ENCODE measurements at places on chromosomes 7 and 10.

DNA sequence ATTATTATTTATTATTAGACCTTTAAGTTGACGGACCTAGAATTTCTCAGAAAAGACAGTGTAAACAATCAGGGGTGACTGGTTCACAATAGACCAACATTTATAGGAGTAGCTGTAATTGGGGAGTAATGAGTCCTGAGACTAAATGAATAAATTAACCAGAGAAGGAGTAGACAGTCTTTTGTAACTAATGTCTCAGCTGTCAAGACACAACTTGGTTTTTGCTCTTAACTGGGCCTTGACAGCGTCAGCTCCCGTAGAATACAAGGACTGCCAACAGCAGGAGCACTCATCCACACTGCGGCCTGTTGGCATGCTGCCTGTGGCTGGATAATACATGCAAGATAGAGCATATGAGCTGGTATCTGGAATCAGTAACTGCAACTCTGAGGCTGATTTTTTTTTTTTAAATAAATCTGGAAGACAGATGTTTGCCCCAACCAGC is 123.9 kb downstream of the CACNA2D1 start:
- no peak for DNase-seq

GRCh38 chr7:82210416-82211184 is 233.0 kb downstream of the CACNA2D1 start:
- DNase-seq = no peak

DNA sequence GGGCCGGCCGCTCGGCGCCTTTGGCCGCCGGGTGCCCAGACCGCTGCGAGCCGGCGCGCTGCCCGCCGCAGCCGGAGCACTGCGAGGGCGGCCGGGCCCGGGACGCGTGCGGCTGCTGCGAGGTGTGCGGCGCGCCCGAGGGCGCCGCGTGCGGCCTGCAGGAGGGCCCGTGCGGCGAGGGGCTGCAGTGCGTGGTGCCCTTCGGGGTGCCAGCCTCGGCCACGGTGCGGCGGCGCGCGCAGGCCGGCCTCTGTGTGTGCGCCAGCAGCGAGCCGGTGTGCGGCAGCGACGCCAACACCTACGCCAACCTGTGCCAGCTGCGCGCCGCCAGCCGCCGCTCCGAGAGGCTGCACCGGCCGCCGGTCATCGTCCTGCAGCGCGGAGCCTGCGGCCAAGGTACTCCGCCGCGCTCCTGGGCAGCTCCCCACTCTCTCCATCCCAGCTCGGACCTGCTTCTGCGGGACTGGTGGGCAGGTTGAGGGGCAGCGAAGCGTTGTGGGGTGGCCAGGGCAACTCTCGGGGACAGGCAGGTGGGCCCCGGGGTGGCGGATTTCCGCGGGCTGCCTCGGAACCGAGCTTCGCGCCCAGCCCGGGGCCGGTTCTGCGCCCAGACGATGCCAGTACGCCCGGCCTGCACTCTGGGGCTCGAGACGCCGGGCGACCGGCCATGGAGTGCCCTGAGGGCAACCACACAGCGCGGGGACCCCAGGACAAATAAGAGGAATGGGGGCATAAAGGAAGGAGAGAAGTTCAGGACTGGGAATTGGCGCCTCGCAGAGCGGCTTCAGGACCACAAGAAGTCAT is 578 bp downstream of the HTRA1 start:
- no peak for DNase-seq

DNA sequence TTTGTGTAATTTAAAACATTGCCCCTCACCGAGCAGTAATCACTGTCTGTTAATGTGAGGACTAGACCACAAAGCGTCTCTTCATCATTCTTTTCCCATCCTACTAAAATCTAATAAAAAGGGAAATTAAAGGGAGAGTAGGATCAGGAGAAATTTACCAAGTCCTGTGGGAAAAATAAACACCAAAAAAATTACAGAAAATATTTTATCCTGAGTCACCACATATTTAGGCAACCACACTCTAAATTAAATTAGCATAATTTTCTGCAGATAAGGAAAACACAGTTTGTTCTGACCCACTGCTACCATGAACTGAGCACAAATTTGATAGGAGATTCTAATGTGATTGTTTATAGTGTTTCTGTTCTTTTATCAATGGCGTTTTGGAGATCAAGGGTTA is 49.3 kb downstream of the CCDC6 start:
- DNase-seq = no peak

GRCh38 chr10:51129946-51130544 is 55.8 kb downstream of the PRKG1 start:
- DNase-seq = no peak

DNA sequence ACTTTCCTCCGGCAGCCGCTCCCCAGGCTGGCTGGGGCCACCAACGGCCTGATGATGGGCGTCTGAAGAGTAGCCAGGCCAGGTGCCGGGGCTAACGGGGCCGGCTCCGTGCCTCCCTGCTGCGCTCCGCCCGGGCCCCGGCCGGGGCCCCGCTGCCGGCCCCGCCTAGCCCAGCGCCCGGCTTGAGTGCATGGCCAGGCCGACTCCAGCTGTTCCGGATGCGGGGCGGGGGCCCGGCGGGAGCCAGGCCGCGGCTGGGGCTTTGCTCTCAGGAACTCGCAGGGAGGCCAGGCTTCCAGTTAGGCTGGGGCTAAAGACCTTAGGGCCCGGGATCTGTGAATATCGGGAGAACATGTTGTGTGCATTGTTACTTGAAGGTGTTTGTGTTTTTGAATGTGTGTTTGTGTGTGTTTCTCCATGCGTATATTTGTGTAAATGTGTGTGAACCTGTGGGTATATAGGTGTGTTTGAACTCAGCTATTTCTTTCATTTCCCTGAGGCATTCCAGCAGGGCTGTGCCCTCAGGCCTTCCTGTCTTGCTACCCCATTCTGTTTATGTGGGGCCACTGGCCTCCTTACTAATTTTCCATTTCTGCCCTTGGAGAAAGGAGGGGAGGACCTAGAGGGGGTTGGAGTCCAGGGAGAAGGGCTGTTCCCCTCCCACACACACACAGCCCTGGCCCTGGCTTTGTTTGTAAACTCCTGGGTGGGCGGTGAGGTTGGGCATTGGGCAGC is 1.1 kb upstream of the LBX1 start:
- DNase-seq = no peak

DNA sequence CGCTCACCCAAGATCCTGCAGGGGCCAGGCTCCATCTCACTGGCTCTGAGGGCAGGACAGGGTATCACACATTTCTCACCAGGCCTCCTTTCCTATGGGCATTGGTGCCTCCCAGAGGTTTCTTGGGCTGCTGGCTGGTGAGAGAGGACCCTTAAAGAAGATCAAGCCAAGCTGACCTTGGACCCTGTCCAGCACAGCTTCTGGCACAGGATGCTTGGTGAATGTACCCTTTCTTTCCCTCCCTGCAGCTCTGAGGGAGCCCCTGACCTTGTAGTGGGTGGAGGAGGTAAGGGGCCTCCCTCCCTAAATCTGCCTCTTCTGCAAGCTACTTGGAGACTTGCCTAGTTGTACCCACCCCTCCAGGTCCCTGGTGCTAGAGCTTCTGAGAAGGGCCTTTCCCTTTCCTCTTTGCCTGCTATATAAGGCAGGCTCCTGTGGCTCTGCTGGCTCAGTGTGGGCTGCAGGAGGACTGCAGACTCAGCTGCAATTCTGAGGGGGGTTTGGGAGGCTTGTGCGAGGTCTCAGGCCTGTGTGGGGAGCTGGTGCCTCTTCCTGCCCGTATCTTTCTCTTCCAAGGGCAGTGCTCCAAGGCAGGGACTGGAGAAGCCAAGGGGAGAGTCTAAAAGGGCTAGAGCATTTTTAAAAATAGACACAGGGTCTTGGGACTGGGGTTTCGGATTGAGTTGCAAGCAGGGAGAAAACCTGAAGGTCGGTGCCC is 11.7 kb upstream of the TRIM8 start:
- DNase-seq = no peak

- no peak for DNase-seq
These were observed 29.8 kb downstream of the SEM1 start for GRCh38 chr7:96679886-96680285.

- DNase-seq = no peak
These were observed 951 bp downstream of the ZNF25 start for GRCh38 chr10:37975401-37975991.

- DNase-seq = no peak
These were observed 23.5 kb upstream of the EIF5AL1 start for GRCh38 chr10:79488870-79489269.

- no peak for DNase-seq
These were observed 34.6 kb downstream of the ARL3 start for GRCh38 chr10:102679596-102679995.

GRCh38 chr7:101362334-101363195 is at the start of gene COL26A1:
TSS of gene COL26A1 (plus strand) at chr7:101362875. CDS start at chr7:101363033, 158 bp downstream.
- DNase-seq = no peak

DNA sequence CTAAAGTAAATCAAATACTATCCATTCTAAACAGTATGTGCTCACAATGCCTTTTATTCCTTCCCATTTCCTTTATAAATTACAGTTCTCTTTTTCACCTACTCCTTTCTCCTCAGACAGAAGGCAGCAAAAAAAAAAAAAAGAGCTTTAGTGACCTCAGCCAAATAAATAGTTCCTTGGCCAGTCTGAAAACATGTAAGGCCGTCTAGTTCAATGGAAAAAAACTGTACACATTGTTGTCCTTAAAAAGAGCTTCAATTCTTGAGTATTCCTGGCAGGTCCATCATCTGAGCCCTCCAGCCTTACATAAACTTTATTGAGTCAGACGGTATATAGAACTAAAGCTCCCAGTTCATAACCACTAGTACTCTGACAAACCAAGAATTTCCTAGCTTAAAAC is 185.4 kb downstream of the CACNA2D1 start:
- DNase-seq = no peak

GRCh38 chr10:63477927-63478326 is 12.2 kb upstream of the JMJD1C start:
- DNase-seq = no peak

GRCh38 chr7:116443101-116443523 is 56.4 kb upstream of the CAV2 start:
- no peak for DNase-seq

DNA sequence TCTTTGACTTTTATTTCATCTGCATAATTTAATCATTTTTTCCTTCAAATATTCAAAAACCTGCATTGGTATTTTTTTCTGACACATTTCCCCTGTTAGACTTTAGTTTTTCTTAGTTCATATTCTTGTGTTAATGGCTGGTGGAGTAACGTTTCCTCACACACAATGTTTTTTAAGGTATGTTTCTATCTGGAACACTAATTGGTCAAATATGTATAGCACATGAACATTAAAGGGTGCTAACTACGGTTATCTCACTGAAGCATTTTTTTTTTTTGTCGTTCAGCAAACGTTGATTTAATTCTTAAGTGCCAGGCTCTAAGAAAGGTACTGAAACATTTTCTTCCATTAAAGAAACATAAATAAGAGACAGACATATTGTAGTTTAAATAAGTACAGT is 87.7 kb downstream of the PTPRZ1 start:
- no peak for DNase-seq

GRCh38 chr7:97418312-97418711 is 300.8 kb downstream of the SDHAF3 start:
- DNase-seq = no peak

- no peak for DNase-seq
These were observed 123.8 kb downstream of the PTEN start for GRCh38 chr10:87987206-87987605.

DNA sequence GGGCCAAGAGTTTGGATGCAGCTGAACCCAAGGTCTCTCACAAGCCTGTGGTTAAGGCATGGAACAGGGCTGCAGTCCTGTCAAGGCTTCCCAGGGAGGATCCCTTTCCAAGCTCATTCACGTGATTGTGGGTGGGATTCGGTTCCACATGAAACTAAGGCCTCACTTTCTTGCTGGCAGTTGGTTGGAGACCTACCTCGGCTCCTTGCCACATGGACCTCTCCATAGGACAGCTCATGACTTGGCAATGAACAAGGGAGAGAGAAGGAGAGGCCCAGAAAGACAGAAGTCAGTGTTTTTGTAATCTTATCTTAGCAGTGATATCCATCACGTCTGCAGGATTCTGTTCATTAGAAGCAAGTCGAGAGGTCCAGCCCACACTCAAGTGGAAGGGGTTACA is 583.8 kb downstream of the LRMDA start:
- no peak for DNase-seq
